NCI-H1436 treated with DMSO at 0.1 percent for 48 hours (cell line): ENCODE measurements at places on chromosomes 2 and 18.

GRCh38 chr18:7618891-7619442, 51.9 kb downstream of the PTPRM start:
- DNase-seq, result no peak

DNA sequence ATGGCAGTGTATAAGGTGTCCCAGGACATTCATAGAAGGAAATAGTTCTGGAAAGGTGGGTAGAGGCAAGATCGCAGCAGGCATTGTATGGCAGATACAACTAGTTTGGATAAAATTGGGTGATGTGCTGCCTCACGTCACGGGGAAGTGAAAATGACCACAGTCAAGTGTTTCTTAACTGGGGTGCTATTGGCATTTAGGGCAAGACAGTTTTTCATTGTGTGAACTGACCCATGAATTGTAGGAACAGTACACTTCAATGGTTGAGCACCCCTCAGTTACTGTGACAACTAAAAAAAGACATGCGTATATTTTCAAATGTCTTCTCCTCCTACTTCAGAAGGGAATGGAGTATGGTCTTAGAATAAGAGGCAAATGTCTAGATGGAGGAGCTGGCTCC, 22.3 kb upstream of the CYRIA start:
- DNase-seq, result no peak

- no peak for DNase-seq
Measured at GRCh38 chr18:34965566-34965965, 75.6 kb upstream of the MAPRE2 start.

- no peak for DNase-seq
Measured at GRCh38 chr2:176125772-176126054, 3.2 kb downstream of the HOXD9 start.

- DNase-seq, result no peak
Measured at GRCh38 chr18:58566556-58567292, 62.2 kb downstream of the ALPK2 start.

DNA sequence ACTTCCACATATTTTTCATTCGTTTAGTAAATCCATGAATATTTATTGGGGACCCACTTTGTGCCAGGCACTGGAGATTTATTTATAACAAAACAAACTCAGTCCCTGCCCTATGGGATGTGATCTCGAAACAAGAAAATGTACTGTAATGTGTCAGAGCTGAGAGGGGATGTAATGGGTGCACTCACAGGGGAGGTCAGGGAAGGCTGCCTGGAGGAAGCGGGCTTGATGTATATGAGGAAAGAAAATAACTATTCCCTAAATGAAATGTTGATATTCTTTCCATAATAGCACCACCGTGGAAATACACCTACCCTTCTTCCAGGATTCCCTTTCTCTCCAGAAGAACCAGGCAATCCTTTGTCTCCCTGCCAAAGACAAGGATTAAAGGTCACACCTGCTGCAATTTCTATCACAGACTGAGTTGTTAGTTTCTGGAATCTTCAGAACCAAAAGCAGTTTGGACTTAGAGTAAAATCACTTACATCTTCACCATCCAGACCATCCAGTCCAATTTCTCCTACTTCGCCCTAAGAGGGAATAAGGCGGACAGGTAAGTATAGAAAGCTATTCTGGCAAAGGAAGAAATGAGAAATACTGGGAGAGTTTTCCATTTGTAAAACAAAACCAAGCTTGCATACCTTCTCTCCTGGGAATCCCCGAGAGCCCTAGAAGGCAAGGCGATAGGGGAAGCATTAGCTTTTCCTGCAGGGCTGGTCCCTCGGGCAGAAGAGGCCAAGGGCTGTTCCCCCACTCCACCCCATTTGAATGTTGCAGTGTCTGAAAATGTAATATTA, 55.0 kb downstream of the COL6A3 start:
- DNase-seq, result no peak

DNA sequence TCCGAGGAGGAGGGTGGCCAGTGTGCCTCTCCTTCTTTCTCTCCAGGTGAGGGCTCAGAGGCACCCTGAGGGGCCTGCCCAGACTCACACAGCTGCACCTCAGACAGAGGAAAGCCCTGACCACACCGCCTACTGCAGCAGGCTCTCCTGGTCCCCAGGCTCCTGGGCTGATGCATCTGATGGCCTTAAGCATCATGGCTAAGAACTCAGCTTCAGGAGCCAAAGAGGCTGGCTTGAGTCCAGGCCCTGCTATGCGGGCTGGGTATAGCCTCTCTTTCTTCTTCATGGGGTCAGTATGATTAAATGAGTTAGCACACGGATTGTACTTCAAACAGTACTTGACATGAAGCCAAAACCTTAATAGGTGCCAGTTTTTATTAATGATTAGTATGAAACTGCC, 89.6 kb downstream of the TGFA start:
- DNase-seq, result no peak

DNA sequence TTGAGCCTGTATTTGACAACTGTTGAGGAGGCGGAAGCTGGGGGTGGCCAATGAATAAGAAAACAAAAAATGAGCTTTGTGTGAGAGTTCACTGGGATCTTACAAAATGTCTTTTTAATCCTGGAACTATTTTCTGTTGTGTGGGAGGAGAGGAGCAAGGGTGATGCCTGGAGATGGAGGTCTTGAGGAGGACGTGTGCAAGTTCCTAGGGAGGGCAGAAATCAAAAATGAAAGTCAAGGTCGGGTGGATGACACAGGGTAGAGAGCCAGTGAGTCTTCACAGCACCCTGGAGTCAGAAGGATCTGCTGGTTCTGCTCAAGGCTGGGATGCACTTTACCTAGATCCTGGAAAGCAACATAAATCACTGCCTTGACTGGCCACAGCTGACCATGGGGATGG, 180.3 kb upstream of the PKDCC start:
- DNase-seq, result no peak

GRCh38 chr2:240597054-240597418, 10.5 kb downstream of the CAPN10 start:
- DNase-seq, result no peak

- no peak for DNase-seq
Measured at GRCh38 chr18:4806331-4806730, 351.2 kb upstream of the DLGAP1 start.

GRCh38 chr2:15939556-15939853, 845 bp upstream of the MYCN start:
- no peak for DNase-seq
